Osteocyte (in vitro differentiated cells): ENCODE measurements at places on chromosomes 13 and 19. TPM values are rescaled to one million over a fixed set of nuclear protein-coding genes. Genes with fewer than 3 reads are reported as not detected.

- H3K27me3 ChIP-seq: no peaks in the 10 kb centered on the region
- H3K27ac ChIP-seq: no peak overlapping the region
- H3K36me3 ChIP-seq: peaks cover 31% of the 10 kb centered on the region
- peaks cover 21% of the 10 kb centered on the region for H3K4me1 ChIP-seq
- no peak overlapping the region for H3K4me3 ChIP-seq
Measured at GRCh38 chr19:40241809-40242384, 15.4 kb upstream of the CCNP start.

- H3K4me3 ChIP-seq: no peak overlapping the region
- H3K36me3 ChIP-seq: no peaks in the 10 kb centered on the region
- no peak overlapping the region for H3K27ac ChIP-seq
- no peak for DNase-seq
- H3K27me3 ChIP-seq: peaks cover 3% of the 10 kb centered on the region
Measured at GRCh38 chr13:68810660-68811059, 1297.0 kb upstream of the ATXN8OS start.

DNA sequence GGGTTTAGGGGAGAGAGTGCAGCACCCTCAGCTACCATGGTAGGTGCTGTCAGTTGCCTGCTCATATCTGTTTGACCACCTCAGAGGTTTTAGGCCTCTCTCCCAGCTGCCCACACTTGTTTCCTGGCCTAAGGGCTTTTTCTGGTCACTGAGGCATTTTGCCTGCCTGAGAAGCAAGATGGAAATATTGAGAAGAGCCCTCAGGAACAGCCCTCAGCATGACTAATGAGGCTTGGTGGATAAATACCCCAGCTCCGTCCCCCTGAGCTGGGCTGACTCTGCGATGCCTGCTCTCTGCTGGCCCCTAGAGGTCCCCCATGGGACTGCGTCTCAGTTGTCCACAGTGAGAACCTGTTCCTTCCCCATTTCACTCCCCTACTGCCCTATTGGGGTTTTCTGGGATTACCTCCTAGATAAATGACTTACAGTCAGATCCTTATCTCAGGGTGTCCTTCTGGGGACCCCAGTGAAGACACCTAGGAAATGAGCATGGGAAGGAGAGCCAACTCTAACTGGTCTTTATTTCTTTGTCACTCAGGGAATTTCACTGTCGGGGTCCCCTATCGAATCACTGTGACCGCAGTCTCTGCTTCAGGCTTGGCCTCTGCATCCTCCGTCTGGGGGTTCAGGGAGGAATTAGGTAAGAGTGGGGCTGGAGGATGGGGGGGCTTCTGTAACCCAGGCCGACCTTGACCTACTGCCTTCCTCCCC is 13.3 kb downstream of the PALM3 start:
- peaks cover 3% of the 10 kb centered on the region for H3K36me3 ChIP-seq
- H3K4me3 ChIP-seq: no peak overlapping the region
- DNase-seq: no peak
- no peak overlapping the region for H3K27ac ChIP-seq

- H3K4me1 ChIP-seq: peaks cover 13% of the 10 kb centered on the region
- DNase-seq: no peak
- H3K27ac ChIP-seq: no peak overlapping the region
- H3K36me3 ChIP-seq: peaks cover 1% of the 10 kb centered on the region
- no peak overlapping the region for H3K4me3 ChIP-seq
Measured at GRCh38 chr19:15340086-15340485, 7.7 kb upstream of the BRD4 start.

- H3K27ac ChIP-seq: peak overlapping the region; percentile 100
- peaks cover 17% of the 10 kb centered on the region for H3K36me3 ChIP-seq
- peaks cover 44% of the 10 kb centered on the region for H3K4me1 ChIP-seq
- no peaks in the 10 kb centered on the region for H3K27me3 ChIP-seq
Measured at GRCh38 chr19:47111682-47112165, 1.9 kb downstream of the ZC3H4 start.

TSC22D1 gene
- total RNA-seq: 118 and 122 TPM in 2 replicates

ATP11A gene
- total RNA-seq: 15.2 and 15.7 TPM in 2 replicates

TLE6 gene
- 0.65 and 1.5 TPM in 2 replicates for total RNA-seq

IRGC gene
- not detected in 2 replicates for total RNA-seq
